ENCODE measurements at places on chromosomes 13 and 19.
A peak's percentile ranks its signal among the peaks of the same experiment; 100 is the strongest.

- no peak for DNase-seq
These were observed 98.8 kb downstream of the OLFM4 start for GRCh38 chr13:53127373-53127772.

DNA sequence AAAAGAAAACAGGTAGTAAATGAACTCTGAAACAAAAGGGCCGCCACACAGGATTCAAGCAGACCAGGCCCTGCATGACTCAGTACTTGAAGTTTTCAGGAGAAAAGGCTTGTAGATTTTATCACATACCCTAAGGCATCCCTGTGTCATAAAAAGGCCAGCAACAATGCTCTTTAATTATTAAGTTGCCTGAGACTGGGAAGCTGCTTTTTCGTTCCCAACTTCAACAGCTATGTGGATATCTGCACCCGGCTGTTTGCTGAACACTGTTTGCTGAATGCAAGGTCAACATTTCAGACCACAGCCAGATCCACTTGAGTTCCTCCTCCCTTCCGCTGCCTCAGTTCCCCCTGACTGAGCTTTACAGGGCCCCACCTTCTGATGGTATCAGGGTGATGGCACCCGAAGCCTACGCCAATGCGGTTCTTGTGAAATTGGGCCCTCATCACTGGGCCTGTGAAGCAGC is 6.1 kb upstream of the ECH1 start:
- DNase-seq = no peak

- DNase-seq = no peak
These were observed 351.9 kb upstream of the MIR17HG start for GRCh38 chr13:90995614-90996013.

GRCh38 chr13:28819735-28820098 is 422 bp upstream of the MTUS2 start:
- DNase-seq = no peak

GRCh38 chr19:511101-511851 is 4.0 kb downstream of the TPGS1 start:
- peak; percentile 89 for DNase-seq
